Endothelial cell of coronary artery (primary cell): ENCODE measurements at places on chromosomes 16 and 17. TPM values are rescaled to one million over a fixed set of nuclear protein-coding genes. Genes with fewer than 3 reads are reported as not detected.

Gene OR2C1
- total RNA-seq: not detected in 2 replicates

Gene RAB37
- total RNA-seq: 0.19 and 0.27 TPM in 2 replicates

Gene ABCA10
- 0.72 and 0.75 TPM in 2 replicates for total RNA-seq

Gene KRTAP16-1
- not detected in 2 replicates for total RNA-seq

Gene CD300H
- not detected in 2 replicates for total RNA-seq

Gene WNT9B
- total RNA-seq: not detected in 2 replicates

Gene TMEM88
- 10.5 and 12.0 TPM in 2 replicates for total RNA-seq

Gene IRX5
- total RNA-seq: 0.09 and 0.85 TPM in 2 replicates

Gene SLC25A39
- total RNA-seq: 66.9 and 81.9 TPM in 2 replicates

Gene SLC52A1
- under 0.01 and 0.09 TPM in 2 replicates for total RNA-seq

Gene NAGS
- 1.3 and 6.4 TPM in 2 replicates for total RNA-seq

Gene MRTFB
- 9.5 and 15.2 TPM in 2 replicates for total RNA-seq

Gene CBFA2T3
- total RNA-seq: not detected in 2 replicates

Gene TVP23A
- not detected in 2 replicates for total RNA-seq

Gene TM4SF5
- not detected in 2 replicates for total RNA-seq

Gene SYNGR2
- total RNA-seq: 23.6 and 25.2 TPM in 2 replicates

Gene METTL23
- 13.6 and 14.8 TPM in 2 replicates for total RNA-seq

Gene HOXB7
- 0.90 and 2.2 TPM in 2 replicates for total RNA-seq

Gene MT1G
- not detected in 2 replicates for total RNA-seq

Gene MATCAP1
- 18.4 and 18.9 TPM in 2 replicates for total RNA-seq
